Progenitor cell of endocrine pancreas (in vitro differentiated cells): ENCODE measurements at places on chromosomes 7 and 10.

DNA sequence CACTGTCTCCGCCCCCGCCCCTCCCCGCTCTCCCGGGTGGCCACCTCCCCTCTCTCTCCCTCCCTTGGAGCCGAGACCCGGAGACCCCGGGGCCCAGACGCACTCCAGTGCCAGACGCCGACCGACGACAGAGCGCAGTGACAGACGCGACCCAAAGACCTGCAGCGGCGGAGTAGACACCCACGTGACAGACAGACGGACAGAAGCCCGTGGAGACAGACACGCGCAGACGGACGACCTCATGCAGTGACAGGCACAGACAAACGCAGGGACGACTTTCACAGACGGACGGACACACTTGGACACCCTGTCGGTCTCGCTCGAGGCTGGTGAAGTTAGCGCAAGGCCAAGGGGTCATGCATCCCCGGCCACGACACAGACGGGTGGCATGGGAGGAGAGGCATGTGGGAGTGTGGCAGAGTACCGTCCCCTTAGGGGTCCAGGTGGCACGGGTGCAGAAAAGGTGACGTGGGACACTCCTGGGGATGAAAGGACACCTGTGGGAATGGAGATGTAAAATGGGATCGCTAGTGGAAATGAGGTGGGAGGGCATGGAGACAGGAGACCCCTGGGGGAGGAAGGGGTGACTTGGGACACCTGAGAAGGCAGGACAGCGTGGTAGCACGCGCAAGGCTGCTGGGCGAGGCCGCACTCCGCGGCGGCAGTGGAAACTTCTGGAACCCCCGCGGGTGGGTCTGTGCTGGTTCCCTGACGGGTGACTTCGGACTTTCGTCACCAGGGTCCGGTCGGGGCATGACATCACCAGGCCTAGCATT is 456 bp upstream of the ACHE start:
- DNase-seq = no peak

DNA sequence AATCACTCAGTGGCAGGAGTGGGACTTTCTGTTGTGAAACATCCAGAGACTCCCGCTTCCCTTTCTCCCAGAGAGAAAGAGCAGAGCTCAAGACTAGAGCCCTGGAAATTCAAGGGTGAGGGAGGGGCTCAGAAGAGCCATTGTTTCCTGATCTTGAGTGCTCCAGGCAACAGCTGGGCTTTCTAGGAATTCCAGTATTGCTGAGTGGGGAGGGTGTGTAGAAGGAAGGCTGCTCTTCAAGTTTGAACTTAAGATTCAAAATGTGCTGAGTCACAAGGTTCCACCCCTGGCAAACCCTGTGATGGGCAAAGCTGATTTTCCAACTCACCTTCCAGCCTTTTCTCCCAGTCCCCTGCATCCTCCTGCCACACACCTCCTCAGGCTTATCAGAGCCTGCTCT is 42.3 kb upstream of the MSRB2 start:
- DNase-seq = no peak

- no peak for DNase-seq
Observed at GRCh38 chr7:4659551-4660286, 22.4 kb upstream of the FOXK1 start.

DNA sequence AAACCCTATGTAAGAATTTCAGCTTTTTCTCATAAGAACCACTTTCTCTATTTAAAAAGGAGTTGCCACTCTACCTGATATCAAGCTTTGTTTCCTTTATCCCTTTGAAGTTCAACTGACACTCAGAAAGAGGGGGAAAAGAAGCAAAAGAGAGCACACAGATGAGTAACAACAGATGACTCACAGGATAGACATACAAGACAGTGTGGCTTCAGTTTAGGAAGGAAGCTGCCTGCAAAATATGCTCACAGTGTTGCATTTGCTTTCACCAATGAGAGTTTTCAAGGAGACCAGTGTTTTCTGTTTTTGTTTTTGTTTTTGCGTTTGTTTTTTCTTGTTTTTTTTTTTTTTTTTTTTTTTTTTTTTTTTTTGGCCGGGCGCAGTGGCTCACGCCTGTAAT is 1181.6 kb downstream of the DNAJB9 start:
- no peak for DNase-seq

GRCh38 chr7:30255064-30255769 is 29.2 kb upstream of the ZNRF2 start:
- DNase-seq = no peak
